ENCODE measurements at places on chromosomes 2 and 18.

GRCh38 chr2:9140645-9141044 lies 66.0 kb upstream of the ASAP2 start:
- DNase-seq = no peak

DNA sequence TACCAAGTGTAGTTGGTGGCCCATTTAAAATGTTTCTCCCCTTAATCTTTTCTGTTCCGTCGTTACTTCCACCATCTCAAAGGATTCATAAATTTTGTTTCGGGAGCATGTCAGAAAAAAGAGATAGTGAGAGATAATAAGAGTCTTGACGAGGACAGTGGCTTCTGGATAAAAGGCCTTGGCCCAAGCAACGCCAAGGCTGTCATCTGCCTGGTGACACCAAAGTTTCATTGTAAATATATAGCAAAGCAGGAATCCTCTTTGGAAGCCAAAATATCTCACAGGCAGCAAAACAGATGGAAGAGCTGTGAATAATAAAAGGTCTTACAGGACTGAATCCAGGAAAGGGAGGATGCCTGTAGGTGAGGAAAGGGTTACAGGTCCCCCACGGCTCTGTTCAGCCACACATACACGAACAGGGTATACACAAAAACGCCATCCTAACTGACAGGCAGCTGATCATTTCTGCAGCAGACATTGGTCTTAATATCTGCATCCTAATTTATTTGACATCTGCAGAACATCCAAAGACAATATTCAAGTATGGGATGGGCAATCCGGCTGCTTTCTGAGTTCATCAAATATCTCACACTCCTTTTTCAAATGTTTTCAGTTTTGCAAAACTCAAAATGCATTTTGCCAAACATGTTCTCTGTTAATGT lies 382.8 kb downstream of the OSR1 start:
- DNase-seq = no peak

GRCh38 chr2:79788952-79789651 lies 276.3 kb downstream of the CTNNA2 start:
- DNase-seq = peak; percentile 86

- DNase-seq = no peak
These were observed 339.8 kb upstream of the CDH7 start for GRCh38 chr18:65411061-65411460.

DNA sequence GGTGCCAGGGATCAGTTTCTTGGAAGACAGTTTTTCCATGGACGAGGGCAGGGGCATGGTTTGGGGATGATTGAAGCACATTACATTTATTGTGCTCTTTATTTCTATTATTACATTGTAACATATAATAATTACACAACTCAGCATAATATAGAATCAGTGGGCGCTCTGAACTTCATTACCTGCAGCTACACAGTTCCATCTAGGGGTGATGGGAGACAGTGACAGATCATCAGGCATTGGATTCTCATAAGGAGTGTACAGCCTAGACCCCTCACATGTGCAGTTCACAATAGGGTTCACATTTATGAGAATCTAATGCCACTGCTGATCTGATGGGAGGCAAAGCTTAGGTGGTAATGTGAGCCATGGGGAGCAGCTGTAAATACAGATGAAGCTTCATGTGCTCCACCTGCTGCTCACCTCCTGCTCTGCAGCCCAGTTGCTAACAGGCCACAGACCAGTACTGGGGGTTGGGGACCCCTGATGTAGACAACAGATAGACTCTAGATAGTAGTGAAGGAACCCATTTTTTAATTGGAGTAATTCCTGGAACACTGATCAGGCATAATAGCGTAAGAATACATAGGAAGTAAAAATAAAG lies 41.5 kb upstream of the MC4R start:
- DNase-seq = no peak

DNA sequence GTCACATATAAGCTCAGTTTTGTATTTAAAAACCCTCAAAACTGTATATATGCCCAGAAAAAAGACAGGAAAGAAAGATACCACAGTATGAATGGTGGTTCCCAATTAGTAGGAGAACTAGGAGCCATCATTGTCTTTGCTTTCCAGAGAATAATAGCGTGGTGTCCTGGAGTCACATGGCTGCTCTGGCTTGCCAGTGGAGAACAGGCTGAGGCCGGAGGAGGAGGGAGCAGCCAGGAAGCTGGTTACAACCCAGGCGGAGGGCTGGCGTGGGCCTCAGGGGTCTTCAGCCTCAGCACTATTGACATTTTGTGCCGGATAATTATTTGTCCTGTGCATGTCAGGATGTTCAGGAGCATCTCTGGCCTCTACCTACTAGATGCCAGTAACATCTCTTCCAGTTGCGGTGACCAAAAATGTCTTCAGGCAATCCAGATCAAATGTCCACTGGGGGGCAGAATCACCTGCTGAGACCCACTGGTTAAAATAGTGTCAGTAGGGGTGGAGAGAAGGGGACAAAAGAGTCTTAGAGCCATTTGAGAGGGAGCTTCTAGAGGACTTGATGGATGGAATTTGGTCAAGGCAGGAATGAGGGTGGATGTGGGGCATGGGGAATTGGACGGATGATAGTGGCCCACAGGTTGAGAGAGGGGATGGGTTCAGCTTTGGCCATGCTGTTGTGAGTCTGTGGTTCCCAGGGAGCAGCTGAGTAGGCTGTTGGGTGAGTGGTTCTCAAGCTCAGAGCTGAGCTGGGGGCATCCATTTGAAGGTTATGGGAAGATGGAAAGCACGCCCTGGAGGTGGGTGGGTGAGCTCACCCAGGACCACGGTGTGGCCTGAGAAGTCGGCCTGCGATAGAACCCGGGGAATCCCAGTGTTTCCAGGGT lies 144.9 kb downstream of the AGAP1 start:
- no peak for DNase-seq

- no peak for DNase-seq
These were observed 89.0 kb downstream of the MARCHF4 start for GRCh38 chr2:216283038-216283900.

DNA sequence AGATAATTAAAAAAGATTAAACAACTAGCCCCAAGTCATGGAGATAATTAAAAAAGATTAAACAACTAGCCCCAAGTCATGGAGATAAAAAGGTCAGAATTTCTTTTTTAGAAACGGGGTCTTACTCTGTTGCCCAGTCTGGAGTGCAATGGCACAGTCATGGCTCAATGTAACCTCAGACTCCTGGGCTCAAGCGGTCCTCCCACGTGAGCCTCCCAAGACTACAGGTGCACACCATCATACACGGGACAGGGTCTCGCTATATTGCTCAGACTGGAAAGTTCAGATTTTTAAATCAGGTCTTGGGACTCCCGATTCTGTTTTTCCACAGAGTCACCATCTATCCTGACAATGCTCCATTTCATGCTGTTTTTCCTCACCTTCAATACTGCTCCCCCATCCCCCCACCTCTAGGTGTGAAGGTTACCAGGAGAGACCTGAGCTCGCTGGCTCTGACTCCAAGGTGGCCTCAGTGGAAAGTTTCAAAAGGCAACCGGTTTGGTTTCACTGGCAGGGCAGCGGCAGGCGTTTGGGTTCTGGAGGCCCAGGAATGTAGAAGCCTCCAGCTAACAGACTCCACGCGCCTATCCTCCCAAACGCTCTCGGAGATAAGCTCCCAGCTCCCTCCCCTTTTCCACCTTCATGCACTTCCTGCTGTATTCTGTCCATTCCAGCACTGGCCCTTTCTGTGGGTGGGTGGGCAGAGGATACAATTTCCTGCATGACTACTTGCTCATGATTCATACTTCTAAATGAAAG lies 2.9 kb upstream of the SEMA4C start:
- no peak for DNase-seq

- peak; percentile 22 for DNase-seq
These were observed 62.8 kb upstream of the NEUROD1 start for GRCh38 chr2:181742922-181743722.

DNA sequence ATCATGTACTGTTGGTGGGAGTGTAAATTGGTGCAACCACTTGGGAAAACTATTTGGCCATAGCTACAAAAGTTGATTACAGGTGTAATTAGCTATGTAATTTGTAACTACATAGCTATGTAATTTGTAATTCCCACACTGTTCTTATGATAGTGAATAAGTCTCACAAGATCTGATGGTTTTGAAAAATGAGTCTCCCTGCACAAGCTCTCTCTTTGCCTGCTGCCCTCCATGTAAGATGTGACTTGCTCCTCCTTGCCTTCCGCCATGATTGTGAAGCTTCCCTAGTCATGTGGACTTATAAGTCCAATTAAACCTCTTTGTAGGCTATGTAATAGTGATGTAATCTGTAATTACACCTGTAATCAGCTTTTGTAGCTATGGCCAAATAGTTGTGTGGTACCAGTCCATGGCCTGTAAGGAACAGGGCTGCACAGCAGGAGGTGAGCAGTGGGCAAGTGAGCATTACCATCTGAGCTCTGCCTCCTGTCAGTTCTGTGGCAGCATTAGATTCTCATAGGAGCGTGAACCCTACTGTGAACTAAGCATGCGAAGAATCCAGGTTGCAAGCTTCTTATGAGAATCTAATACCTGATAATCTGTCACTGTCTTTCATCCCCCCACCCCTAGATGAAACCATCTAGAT lies 133.7 kb upstream of the COPS8 start:
- no peak for DNase-seq

GRCh38 chr2:231332388-231332787 lies 63.1 kb upstream of the B3GNT7 start:
- no peak for DNase-seq

DNA sequence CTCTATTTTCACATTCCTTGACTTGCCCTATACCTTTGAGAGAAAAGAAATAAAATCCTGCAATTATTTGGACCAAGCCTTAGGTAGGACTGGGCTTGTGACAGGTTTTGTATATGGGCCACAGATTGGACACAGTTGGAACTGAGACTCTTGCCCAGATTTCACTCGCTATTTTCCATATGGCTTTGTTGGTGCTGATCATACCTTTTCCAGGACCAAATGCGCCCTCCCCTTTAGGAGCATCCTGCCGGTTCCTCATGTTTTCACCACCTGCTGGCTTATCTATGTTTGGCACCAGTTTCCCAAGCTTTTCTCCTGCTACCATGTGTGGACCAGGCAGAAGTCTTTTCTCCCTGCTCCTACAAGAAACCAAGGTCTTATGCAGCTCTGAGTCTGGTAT lies 494.9 kb downstream of the EPHA4 start:
- no peak for DNase-seq

- no peak for DNase-seq
These were observed 1.1 kb upstream of the TACR1 start for GRCh38 chr2:75200140-75201096.

DNA sequence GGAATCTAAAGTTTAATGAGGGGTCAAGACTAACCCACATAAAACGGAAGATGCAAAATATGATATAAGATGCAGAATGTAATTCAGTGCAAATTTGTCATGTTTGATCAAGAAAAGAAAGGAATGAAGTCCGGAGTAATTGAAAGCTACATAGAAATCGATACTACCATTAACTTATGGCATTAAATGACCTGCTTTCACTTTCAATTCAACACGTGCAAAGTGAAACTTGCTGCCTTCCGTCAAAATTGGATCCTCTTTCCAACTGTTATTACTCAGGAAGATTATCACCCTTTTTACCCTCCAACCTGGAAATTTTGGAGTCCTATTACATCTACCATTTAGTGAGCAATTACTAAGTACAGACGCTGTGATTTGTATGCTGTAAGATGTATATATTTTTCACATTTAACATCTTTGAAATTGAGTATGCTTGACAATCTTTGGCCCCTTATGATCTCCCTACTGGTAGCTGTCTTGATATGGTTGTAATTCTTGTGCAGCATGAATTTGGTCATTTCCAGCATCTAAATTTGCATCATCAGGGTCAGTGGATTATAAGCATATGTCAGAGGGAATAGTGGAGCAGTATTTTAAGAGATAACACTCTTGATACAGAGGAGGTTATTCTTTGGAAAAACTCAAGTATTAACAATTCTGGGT lies 18.6 kb downstream of the UNC80 start:
- DNase-seq = no peak

DNA sequence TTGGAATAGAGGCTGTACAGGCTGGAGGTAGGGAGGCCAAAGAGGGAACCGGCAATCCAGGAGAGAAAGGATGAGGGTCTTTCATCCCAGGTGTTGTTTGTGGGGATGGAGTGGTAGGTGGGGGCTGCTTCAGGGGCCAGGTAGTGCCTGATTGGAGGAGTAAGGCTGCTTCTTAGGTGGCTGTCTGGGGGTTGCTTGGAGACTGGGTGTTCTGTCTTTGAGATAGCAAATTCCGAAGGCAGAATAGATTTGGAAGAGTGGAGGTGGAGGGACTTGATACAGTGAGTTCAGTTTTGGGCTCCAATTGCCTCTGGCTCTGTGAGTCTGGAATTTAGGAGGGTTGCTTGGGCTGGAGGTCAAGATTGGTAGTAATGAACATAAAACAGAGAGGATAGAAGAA lies 5.9 kb downstream of the ZNF532 start:
- no peak for DNase-seq

- no peak for DNase-seq
These were observed 4.9 kb downstream of the KCNK3 start for GRCh38 chr2:26697425-26697824.

- no peak for DNase-seq
These were observed 376.1 kb downstream of the IRS1 start for GRCh38 chr2:226423498-226423960.

DNA sequence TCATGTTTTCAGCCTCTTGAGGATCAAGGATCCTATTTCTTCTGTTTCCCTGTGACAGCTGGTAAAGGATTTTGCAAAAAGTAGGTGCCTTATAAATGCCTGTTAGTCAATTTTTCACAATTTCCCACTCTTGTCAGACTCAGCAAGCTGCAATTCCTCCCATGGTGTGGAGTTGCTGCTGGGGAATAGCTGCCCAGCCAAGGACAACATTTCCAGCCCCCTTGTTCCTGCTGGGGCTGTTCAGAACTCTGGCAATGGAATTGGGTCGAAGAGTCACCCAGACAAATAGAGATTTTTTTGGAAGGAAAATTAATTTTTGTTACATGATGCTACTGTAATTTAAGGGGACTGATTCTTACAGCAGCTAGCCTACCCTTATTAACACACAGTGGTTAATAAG lies 43.7 kb downstream of the FSHR start:
- DNase-seq = no peak

DNA sequence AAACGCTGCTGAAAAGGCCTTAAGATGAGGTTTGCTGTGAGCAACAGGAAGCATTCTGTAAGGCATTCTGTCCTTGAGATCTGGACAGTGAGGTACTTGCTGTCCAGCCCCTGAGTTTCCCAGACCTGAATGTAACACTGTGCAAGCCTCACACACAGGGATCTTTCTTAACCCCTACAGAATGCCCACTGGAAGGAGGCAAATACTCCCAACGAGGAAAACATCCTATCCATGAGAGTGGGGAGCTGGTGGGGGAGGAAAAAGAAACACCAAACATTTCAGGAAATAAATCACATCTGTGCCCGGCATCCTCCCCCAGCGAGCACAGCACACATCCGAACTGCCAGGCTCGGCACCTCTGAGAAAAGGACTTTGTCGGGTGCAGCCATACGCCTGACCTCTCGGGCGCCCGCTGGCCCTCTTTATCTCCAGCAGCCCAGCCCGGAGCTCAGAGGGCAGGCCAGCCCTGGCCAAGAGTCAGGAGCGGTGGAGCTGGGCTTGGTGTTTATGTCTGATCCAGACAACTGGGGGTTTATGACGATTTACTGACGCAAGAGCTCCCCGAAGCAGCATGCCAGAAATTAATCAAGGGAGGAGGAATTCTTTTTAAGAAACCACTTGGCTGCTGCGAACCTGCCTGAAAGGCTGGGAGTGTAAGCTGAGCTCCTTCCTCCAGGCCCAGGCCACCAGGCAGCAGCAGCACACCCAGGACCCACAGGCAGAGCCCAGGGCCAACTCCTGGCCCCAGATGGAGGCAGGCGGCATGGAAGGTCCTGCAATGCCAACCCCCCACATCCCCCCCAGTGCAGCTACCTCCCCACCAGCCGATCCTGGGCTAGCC lies 72.2 kb downstream of the HDAC4 start:
- no peak for DNase-seq
